ENCODE measurements at places on chromosomes 12 and 14. TPM values are rescaled to one million over a fixed set of nuclear protein-coding genes. Genes with fewer than 3 reads are reported as not detected.

- H3K27me3 ChIP-seq = no peaks in the 10 kb centered on the region
- peaks cover 3% of the 10 kb centered on the region for H3K4me1 ChIP-seq
- no peak overlapping the region for H3K4me3 ChIP-seq
- no peaks in the 10 kb centered on the region for H3K36me3 ChIP-seq
- no peak overlapping the region for H3K27ac ChIP-seq
- DNase-seq = peak; percentile 13
Measured at GRCh38 chr12:5586201-5586600, 154.3 kb downstream of the NTF3 start.

DNA sequence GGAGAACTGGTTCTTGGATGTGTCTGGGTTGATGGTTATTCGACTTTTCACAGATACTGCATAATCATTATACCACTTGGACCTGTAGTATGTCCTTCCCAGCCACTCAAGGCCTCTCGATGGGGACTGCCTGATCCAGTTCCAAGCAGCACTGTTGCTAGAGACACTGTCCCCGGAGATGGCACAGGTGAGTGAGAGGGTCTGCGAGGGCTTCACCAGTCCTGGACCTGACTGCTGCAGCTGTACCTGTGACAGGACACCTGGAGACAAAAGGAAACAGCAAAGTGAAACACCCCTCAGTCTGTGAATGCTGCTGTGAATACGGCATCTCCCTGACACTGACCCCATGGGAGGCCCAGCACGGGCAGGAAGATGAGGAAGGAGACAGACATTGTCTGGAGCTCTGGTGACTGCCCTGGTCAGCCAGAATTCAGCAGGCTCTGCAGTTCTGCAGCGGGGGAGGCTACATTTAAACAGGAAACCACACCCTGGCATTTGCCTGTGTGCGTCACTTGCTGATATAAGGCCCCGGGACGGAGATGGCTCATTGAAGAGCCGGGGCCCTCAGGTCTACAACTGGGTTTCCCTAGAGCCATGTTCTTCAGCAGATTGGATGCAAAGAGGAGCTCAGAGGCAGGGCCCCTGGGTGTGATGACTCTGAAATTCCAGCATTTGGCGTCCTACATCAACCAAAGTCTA lies 413.6 kb downstream of the TMEM121 start:
- no peaks in the 10 kb centered on the region for H3K36me3 ChIP-seq
- H3K4me1 ChIP-seq = no peaks in the 10 kb centered on the region
- H3K4me3 ChIP-seq = no peak overlapping the region
- H3K27me3 ChIP-seq = no peaks in the 10 kb centered on the region
- DNase-seq = no peak

GRCh38 chr12:28618171-28618570 lies 427.9 kb downstream of the CCDC91 start:
- no peaks in the 10 kb centered on the region for H3K36me3 ChIP-seq
- no peak for DNase-seq
- no peaks in the 10 kb centered on the region for H3K4me1 ChIP-seq
- H3K27me3 ChIP-seq = no peaks in the 10 kb centered on the region

- DNase-seq = peak; percentile 85
- no peak overlapping the region for H3K27ac ChIP-seq
- H3K4me3 ChIP-seq = no peak overlapping the region
- no peaks in the 10 kb centered on the region for H3K36me3 ChIP-seq
- H3K27me3 ChIP-seq = no peaks in the 10 kb centered on the region
Measured at GRCh38 chr12:115223322-115223721, 539.3 kb upstream of the TBX3 start.

GRCh38 chr12:56037161-56037560 lies 4.6 kb upstream of the RPS26 start:
- no peaks in the 10 kb centered on the region for H3K27me3 ChIP-seq
- H3K36me3 ChIP-seq = peaks cover 7% of the 10 kb centered on the region
- no peak overlapping the region for H3K27ac ChIP-seq

- DNase-seq = peak; percentile 73
- H3K27me3 ChIP-seq = no peaks in the 10 kb centered on the region
- peak overlapping the region; percentile 67 for H3K4me3 ChIP-seq
- no peaks in the 10 kb centered on the region for H3K4me1 ChIP-seq
- H3K36me3 ChIP-seq = no peaks in the 10 kb centered on the region
Measured at GRCh38 chr14:20609215-20610001, 18.2 kb upstream of the RNASE12 start.

DNA sequence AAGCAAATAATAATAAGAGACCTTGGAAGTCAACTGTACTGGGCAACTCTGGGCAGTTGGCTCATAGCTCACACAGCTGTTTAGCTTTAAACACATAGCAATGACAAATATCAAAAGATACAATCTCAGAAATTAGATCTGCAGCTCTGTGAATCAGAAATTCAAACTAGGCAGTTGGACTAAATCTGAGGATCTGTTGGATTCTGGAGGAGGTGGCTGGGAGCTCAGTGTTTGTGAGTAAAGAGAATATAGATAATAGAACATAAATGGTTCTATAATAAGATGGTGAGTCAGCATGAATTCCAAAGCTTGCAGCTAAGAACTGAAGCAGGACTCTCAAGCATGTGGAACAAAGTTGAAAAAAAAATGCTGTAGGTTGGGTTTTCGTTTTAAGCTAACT lies 1949.4 kb upstream of the SEL1L start:
- H3K4me1 ChIP-seq = no peaks in the 10 kb centered on the region
- peak; percentile 58 for DNase-seq
- H3K27ac ChIP-seq = no peak overlapping the region
- H3K36me3 ChIP-seq = no peaks in the 10 kb centered on the region
- no peaks in the 10 kb centered on the region for H3K27me3 ChIP-seq

DNA sequence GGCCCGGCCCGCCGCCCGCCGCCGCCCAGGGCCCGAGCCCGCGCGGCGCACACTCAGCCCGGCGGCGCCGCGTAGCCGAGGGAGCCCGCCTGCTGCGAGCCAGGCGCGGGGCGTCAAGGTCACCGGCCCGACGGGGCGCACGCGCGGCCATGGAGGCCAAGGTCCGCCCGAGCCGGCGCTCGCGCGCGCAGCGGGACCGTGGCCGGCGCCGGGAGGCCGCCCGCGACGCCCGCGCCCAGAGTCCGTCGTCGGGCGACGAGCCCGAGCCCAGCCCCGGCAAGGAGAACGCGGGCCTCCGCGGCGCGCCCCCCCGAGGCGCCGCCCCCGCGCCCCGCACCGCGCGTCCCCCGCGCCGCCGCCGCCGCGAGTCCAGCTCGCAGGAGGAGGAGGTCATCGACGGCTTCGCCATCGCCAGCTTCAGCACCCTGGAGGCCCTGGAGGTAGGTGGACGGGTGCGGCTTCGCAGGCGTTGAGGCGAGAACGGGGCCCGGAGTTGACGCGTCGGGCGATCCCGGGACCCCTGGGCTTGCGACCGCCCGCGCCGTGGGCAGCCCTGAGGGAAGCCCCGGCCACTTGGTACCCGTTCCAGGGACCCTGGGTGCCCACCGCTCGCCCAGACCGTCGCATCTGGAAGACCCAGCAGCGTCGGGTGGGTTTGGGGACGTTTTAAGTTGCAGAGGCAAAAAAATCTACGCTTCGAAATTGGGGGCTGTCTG lies 629 bp downstream of the FBRSL1 start:
- no peak for DNase-seq
- H3K27ac ChIP-seq = no peak overlapping the region

- H3K27me3 ChIP-seq = no peaks in the 10 kb centered on the region
- no peak overlapping the region for H3K27ac ChIP-seq
- H3K36me3 ChIP-seq = no peaks in the 10 kb centered on the region
- H3K4me1 ChIP-seq = no peaks in the 10 kb centered on the region
Measured at GRCh38 chr12:42807766-42808165, 218.2 kb upstream of the PRICKLE1 start.

MYF5 gene
- total RNA-seq = not detected
